GM04503 (cell line): ENCODE measurements at places on chromosomes 4 and X.

- DNase-seq: no peak
These were observed 788.9 kb downstream of the RPA4 start for GRCh38 chrX:97672608-97673007.

- no peak for DNase-seq
These were observed 3.7 kb downstream of the GABRQ start for GRCh38 chrX:152641256-152641875.

- no peak for DNase-seq
These were observed 1.2 kb upstream of the TAPT1 start for GRCh38 chr4:16227462-16227868.

DNA sequence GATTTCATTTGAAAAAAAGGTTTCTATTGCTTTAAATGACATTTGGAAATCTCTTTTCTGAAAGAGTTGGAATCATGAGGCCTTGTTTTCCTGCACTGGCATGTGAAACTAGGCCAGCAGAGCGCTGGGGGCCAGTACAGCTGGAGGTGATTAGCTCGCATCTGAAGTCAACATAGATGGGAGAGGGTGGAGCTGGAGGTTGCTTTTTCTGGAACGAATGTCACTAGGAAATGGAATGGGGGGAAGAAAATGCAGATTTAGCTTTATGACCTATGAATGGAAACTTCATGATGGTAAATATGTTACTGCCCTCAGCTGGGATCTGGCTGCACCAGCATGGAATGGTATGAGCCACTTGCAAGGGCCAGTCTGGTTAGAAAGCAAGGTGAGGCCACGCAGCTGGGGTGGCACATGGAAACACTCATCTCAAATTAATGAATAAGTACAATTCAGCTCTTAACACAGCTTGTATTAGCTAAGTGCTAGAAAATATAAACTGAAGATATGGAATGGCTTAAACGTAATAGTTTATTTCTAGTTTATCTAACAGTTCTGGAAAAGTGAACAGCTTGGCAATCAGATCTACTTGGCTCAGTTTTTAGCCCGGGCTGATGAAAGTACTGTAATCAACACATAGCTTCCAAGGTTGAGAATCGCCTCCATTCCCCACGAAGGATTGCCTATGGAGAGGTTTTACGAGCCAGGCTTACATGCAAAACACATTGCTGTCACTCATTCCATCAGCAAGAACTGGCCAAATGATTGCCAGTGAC, 32.5 kb downstream of the SLC10A6 start:
- peak; percentile 60 for DNase-seq

DNA sequence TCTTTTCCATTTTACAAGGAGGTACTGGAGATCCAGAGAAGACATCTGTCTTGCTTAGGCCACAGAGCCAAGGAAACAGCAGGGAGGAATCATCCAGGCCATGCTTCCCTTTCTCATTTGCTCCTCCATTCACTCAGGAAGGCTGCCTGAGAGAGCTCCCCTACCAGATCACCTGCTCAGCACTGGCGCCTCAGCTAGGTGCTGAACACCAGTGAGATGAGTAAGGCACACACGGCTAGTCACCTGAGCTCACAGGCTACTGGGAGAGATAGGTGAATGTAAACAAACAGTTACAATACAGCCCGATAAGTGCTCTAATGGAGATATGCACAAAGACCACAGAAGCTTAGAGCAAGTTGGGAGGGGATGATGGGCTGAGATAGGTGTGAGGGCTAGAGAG, 149.8 kb upstream of the ARHGEF9 start:
- DNase-seq: no peak

- DNase-seq: no peak
These were observed 110.2 kb downstream of the PDE5A start for GRCh38 chr4:119518230-119518892.

DNA sequence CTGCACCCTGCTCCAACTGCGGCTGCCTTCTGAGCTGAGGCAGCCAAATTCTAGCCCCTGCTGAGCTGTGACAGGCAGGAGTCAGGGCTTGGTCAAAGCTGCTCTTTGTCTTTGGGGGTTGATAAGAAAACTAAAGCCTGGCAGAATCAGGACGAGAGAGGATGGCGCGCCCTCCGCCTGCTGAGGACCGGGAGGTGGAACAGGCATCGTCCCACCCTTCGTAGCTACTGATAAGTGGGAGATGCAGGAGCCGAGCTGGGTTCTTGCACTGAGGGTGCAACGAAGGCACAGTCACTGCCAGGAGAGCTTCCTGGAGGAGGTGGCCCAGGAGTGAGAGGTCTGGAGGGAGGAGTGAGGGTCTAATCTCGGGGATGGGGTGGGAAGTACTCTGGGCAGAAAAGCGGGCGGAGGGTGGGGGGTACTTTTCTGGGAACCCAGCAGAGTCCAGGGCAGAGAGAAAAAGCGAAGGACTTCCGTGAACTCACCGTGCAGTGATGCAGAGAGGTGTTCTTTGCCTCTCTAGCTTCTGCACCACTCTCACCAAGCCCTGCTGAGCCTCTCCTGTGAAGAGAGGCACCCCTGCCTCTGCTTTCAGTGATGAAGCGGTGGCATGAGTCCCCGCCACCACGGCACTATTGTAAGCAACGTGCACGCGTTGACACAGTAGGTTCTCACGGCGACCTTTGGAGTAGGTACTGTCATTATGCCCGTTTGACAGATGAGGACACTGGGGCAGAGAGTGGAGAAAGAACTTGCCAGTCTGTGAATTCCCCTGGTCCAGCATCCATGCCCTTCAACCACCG, 107.8 kb downstream of the SORCS2 start:
- DNase-seq: no peak

DNA sequence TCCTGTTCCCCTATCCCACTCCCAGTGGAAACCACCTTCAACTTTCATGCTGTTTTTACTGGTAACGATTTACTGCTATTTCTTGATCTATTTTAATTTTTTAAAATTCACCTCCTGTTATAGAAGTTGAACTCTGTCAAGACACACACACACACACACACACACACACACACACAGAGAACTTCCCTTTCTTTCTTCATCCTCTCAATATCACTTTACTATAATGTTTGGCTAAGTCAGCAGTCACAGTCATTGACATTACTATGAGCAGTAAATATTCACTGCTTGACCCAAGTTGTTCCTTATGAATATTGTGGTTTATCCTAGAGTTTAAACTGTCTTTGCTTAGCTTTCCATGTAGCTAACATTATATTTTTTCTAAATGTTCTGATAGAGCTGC, 24.0 kb upstream of the SGMS2 start:
- DNase-seq: no peak

GRCh38 chr4:155371432-155372043, 5.2 kb downstream of the MAP9 start:
- no peak for DNase-seq

- peak; percentile 12 for DNase-seq
These were observed 55.1 kb downstream of the GPR82 start for GRCh38 chrX:41779030-41779564.

DNA sequence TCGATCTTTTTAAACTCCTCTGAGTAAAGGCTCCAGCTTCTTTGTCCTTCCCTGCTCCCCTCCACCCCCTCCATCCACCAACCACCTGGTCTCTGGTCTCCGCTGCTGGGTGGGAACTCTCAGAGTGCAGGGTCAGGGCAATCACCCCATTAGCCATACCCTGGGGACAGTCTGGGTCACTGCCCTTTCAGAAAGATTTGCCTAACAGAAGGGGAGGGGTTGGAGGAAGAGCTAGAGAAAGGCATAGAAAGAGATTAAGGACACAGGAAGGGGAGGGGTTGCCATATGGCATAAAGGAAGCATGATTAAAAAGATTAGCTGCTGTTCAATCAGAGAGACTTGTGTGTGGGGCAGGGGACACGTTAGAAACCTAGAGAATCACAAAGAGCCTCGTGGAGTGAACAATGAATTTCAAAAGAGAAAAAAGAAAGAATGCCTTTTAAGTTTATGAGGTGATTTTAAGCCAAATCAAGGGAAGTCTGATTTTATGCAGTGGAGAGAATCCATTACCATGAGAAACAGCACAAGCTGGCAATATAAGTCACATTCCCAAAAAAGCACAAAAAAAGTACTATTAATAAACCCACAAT, 115.5 kb upstream of the ACSL4 start:
- no peak for DNase-seq

GRCh38 chrX:3695536-3695935, 17.9 kb downstream of the PRKX start:
- DNase-seq: no peak

- DNase-seq: no peak
These were observed 1077.6 kb downstream of the FAM133A start for GRCh38 chrX:94751611-94752010.

- no peak for DNase-seq
These were observed 26.9 kb downstream of the ARSJ start for GRCh38 chr4:113952452-113953029.

DNA sequence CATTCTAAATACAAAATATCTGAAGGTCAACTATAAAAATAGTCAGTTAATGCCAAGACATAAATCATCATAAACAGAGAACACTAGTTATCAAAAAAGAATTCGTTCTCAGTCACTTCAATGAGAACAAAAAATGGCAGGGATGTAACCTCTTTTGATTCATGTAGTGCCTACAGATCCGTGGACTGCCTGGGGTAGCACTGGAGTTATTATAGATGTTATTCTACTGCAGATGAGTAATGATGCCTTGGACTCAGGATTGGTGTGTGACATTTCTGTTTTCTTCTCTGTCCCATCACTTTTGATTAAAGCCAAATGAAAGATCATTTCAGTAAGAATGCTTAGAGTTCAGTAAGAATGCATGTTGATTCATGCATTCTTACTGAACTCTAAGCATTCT, 440.4 kb downstream of the FAM133A start:
- no peak for DNase-seq

DNA sequence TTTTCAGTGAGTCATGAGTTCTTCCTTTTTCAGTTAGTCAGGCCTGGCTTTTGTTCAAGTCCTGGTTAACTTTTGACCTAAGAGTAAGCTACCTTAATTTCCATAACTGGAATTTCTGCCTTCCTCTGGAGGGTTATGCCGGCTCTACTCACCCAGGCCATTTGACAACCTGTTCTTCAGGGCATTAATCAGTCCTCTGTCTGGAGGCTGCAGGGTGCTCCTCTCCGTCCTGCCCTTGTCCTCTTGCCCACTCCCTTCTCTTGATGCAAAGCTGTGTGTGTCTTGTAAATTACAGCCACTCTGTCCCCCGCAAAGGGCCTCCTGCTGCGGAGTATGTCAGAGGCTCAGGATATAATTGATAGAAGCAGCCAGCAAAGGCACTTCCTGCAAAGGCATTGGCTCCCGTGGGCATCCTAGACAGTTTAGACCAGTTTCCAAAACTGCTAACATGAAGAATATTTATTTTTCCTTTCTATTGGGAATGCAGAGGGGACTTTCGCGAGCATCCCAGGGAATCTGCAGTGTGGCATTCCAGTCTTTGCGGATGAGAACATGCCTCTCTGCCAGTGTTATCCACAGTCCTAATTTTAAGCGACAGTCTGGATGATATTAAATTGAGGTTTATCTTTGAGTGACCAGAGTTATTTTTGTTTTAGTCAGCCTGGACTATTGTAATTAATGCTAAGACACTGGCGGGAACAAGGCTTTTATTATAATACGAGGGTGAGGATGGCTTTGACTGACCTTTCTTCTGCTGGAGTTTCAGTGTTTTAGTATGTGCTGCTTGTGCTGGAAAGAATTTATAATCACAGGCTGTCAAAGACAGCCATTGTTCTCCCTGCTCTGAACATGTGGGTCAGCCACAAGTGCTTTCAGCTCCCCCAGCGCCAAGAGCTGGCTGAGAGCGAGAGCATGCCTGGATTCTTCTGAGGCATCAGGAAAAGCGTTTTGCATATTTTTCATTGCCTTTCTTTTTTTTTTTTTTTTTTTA, 74.2 kb downstream of the LIMCH1 start:
- DNase-seq: peak; percentile 24

- DNase-seq: no peak
These were observed 22.2 kb upstream of the SPARCL1 start for GRCh38 chr4:87551361-87551760.

- DNase-seq: peak; percentile 16
These were observed 57.8 kb downstream of the KIAA0232 start for GRCh38 chr4:6840062-6840976.

- no peak for DNase-seq
These were observed 496.9 kb downstream of the TMA16 start for GRCh38 chr4:163991298-163991865.

DNA sequence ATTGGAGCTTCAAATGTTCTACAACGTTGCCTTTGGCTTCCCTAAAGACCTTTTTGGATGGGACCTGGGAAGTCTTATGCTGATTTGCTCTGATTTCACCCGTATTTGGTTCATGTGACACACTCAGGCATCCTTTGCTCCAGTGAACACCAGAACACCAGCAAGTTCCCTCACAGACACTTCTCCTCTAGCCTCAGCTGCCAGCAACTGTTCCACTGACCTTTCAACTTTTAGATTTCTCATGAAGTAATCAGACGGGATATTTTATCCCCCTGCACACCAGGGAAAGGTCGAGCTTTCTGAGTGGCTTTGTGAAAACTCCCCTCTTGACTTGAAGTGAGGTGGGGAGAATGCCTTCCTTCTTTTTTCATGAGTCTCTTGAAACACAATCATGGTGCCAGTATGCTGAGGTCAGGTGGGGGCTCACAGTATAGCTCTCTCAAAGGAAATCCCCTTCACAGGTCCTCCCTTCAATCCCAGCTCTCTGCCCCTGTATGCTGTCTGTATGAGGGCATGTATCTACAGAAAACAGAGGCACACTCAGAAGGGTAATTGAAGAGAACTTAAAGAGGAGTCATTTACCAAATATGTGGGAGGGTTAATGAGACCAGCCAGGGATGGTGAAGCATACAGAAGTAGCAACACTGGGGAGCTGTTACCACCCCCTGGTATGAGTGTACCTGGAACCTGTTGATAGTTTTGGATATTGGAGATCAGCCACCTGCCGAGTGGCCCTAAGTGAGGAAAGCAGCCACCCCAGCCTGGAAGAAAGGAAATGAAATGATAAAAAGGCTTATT, 62.7 kb downstream of the FGFBP1 start:
- no peak for DNase-seq

GRCh38 chr4:140790171-140790570, 34.0 kb upstream of the TBC1D9 start:
- no peak for DNase-seq

- no peak for DNase-seq
These were observed 73.5 kb downstream of the PPP1R2C start for GRCh38 chrX:42704454-42704853.

DNA sequence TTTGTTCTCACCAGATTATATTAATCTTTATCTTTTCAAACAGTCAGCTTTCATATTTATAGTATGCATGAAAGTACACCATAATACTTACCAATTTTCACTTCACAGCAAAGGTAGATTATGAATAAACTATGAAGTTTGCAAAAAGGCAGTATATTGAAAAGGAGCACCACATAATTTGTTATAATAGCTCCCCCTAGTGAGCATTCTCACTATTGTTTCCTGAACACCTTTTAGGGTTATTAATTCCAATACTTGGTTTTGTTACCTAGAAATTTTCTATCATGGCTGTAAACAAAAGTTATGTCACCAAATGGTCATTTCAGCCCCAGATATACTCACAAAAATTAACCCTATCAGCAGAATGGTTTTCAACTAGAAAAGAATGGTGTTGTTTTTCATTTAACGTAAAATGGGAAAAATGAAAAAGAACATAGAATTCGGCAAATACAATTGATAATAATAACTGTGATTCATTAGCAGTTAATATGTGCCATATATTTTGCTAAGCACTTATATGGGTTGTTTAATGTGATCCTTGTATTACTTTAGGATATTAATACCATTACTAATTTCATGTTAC, 30.2 kb upstream of the NKX6-1 start:
- no peak for DNase-seq

- DNase-seq: no peak
These were observed 34.8 kb downstream of the LIN54 start for GRCh38 chr4:82975792-82976191.
